Upper lobe of right lung (tissue), 1 donor: ENCODE measurements at places on chromosomes 1 and 21. TPM values are rescaled to one million over a fixed set of nuclear protein-coding genes. Genes with fewer than 3 reads are reported as not detected.

Gene DENND2C
- total RNA-seq = 2.3 TPM

Gene EDN2
- not detected for total RNA-seq

Gene TSSK3
- total RNA-seq = 2.5 TPM

Gene KDM5B
- total RNA-seq = 57.3 TPM

Gene TCHHL1
- not detected for total RNA-seq

Gene IL6R
- total RNA-seq = 60.2 TPM

Gene ARPC5
- 181 TPM for total RNA-seq

Gene FNDC7
- total RNA-seq = not detected

Gene LORICRIN
- total RNA-seq = not detected

Gene DCLRE1B
- total RNA-seq = 6.6 TPM

Gene TRIM67
- not detected for total RNA-seq

Gene EFNA4
- 5.3 TPM for total RNA-seq

Gene CGN
- total RNA-seq = 62.5 TPM

Gene SYPL2
- total RNA-seq = 3.1 TPM

Gene PLPP3
- total RNA-seq = 124 TPM

Gene KRTAP19-1
- total RNA-seq = not detected

Gene LCE3D
- not detected for total RNA-seq

Gene NPHS2
- not detected for total RNA-seq

Gene GJC2
- total RNA-seq = 6.9 TPM

Gene FMO1
- total RNA-seq = 1.3 TPM

Gene GBP7
- total RNA-seq = 0.32 TPM

Gene AXDND1
- not detected for total RNA-seq

Gene RTCA
- 27.7 TPM for total RNA-seq

Gene FAM72C
- not detected for total RNA-seq

Gene GCSAML
- 2.7 TPM for total RNA-seq

Gene PCNX2
- 6.8 TPM for total RNA-seq

Gene HES2
- total RNA-seq = 5.7 TPM

Gene OR2T2
- total RNA-seq = not detected

Gene SRSF10
- 96.0 TPM for total RNA-seq

Gene SLC25A44
- 24.9 TPM for total RNA-seq

Gene KMO
- 19.0 TPM for total RNA-seq

Gene INSRR
- total RNA-seq = not detected

Gene RFX5
- 45.8 TPM for total RNA-seq

Gene TLR5
- 22.3 TPM for total RNA-seq

Gene AVPR1B
- not detected for total RNA-seq

Gene CD2
- total RNA-seq = 11.4 TPM

Gene KRTAP12-2
- not detected for total RNA-seq

Gene SPRR2E
- total RNA-seq = not detected

Gene C8A
- total RNA-seq = not detected

Gene KIF21B
- total RNA-seq = 5.7 TPM

Gene SYTL1
- 30.6 TPM for total RNA-seq

Gene CHD5
- 0.23 TPM for total RNA-seq

Gene FAM72A
- 4.4 TPM for total RNA-seq

Gene OR2L2
- 0.14 TPM for total RNA-seq

Gene HTR6
- total RNA-seq = not detected

Gene ELAVL4
- 0.12 TPM for total RNA-seq

Gene TPR
- total RNA-seq = 83.4 TPM

Gene LMOD1
- 38.3 TPM for total RNA-seq

Gene TACSTD2
- 112 TPM for total RNA-seq

Gene SLC6A9
- 19.2 TPM for total RNA-seq

Gene CNKSR1
- total RNA-seq = 21.6 TPM

Gene FCGR3B
- total RNA-seq = 18.9 TPM

Gene PIGM
- 7.1 TPM for total RNA-seq
